ENCODE measurements at places on chromosomes 3 and 15.

- DNase-seq = no peak
These were observed 41.2 kb downstream of the CRYBG3 start for GRCh38 chr3:97863031-97863430.

DNA sequence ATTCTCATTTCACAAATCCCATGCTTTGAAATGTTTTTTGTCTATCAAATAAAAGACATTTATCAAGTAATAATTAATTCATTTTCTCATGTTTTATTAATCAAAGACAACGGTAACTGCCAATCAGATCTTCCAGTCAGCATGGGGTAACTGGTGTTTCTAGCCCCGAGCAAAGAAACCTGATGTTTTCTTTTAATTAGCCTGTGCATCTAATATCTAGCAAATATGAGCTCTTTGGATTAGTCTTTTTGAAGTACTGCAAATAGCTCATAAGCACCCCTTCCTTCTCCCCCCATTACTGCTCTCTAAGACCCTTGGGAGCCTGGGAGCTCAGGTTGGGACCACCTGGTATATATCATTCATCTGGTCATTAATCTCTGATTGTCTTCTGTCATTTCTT, 43.1 kb upstream of the SRGAP3 start:
- DNase-seq = no peak

GRCh38 chr3:131494706-131495105, 8.1 kb downstream of the MRPL3 start:
- no peak for DNase-seq

DNA sequence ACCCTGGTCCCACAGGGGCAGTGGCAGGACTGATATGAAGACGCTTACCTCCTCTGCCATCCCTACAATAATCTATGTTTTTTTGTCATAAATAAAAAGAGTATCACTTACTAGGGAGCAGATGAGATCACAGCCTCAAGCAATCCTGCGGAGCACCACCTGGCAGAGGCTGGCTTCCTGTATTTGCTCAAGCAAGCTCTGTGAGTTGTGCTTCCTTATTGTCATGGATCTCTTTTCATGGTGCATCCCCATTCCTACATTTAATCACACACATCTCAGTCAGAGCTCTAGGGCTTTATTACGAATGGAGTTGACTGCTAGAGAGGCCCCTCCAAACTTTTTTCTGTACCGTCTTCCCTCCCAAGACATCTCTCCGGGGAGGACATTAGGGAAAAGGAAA, 186.0 kb downstream of the UBE2E2 start:
- no peak for DNase-seq

- DNase-seq = no peak
These were observed 210.8 kb upstream of the SEMA6D start for GRCh38 chr15:47506329-47507100.

Measured in right renal pelvis (tissue), 4 donors.